Activated naive CD8-positive, alpha-beta T cell treated with anti-CD3 and anti-CD28 coated beads for 36 hours (primary cell): ENCODE measurements at places on chromosomes 1 and 21.

DNA sequence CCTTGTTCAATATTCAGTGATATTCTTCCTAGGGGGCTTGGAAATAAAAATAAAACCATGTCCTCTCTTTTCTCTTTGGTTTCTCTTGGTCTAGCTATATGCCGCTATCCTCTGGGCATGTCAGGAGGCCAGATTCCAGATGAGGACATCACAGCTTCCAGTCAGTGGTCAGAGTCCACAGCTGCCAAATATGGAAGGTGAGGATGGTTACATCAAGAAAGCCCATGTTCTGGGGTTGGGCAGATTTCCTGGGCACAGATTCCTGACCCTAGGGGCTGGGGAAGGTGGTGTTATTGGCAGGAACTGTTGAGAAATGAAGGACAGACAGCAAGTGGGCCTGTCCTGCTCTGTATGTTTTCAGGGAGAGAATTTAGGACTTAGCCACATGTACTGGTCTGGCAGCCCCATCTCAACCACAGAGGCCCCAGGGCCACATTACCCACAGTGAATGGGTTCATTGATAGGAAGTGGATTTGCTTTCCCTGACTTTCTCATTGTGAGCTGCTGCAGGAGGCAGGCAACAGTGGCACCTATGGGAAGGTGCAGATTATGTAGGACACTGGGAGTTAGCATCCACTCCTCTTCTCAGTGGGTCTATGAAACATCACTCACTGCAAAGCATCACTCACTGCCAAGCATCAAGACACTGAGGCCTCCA, 37.4 kb upstream of the HSD17B7 start:
- H3K27me3 ChIP-seq = no peaks in the 10 kb centered on the region
- H3K27ac ChIP-seq = no peak overlapping the region
- no peaks in the 10 kb centered on the region for H3K4me1 ChIP-seq

- H3K27ac ChIP-seq = peak overlapping the region; percentile 38
- no peak for DNase-seq
- H3K36me3 ChIP-seq = peaks cover 4% of the 10 kb centered on the region
- H3K4me1 ChIP-seq = peaks cover 47% of the 10 kb centered on the region
- H3K4me3 ChIP-seq = peak overlapping the region; percentile 2
- H3K27me3 ChIP-seq = peaks cover 20% of the 10 kb centered on the region
Measured at GRCh38 chr21:44352253-44352860, 1.1 kb upstream of the TRPM2 start.

DNA sequence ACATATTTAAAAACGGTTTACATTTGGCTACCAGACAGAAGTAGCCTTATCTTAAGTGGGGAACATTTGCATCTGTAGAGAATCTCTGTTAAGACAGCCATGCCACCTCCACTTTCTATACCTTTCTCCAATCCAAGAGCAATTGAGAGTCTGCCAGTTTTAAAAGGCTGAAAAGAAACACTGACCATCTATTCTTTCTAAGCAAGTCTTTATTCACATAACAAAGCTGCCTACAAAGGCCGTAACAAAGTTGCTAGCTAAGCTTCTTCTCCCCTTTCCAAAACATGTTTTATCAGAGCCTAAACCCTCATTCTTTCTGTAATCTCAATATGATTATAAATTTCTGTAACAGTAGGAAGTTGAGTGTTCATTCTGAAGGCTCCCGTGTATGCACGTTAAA, 1078.3 kb downstream of the NCAM2 start:
- no peak overlapping the region for H3K27ac ChIP-seq
- DNase-seq = no peak
- H3K4me1 ChIP-seq = no peaks in the 10 kb centered on the region
- no peaks in the 10 kb centered on the region for H3K27me3 ChIP-seq

DNA sequence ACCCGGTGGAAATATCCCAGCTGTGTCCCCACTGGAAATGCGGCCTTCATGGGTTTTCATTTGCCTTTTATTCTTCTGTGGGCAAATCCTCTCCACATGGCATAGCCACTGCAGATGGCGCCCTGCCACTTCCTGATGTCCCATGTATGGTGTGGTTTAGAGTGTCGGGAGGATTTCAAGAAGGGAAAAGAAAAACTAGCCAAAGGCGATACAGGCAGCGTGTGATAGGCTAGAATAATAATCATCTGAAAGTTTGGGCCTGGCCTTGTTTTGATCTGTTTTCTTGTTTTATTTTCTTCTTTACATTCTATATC, 123.6 kb downstream of the PEX14 start:
- H3K4me1 ChIP-seq = no peaks in the 10 kb centered on the region
- no peak overlapping the region for H3K4me3 ChIP-seq
- H3K36me3 ChIP-seq = no peaks in the 10 kb centered on the region
- no peaks in the 10 kb centered on the region for H3K27me3 ChIP-seq

- no peaks in the 10 kb centered on the region for H3K36me3 ChIP-seq
- H3K27me3 ChIP-seq = no peaks in the 10 kb centered on the region
- no peak overlapping the region for H3K4me3 ChIP-seq
- no peak overlapping the region for H3K27ac ChIP-seq
- no peak for DNase-seq
- H3K4me1 ChIP-seq = peaks cover 16% of the 10 kb centered on the region
Measured at GRCh38 chr1:58718435-58718834, 18.6 kb upstream of the MYSM1 start.

DNA sequence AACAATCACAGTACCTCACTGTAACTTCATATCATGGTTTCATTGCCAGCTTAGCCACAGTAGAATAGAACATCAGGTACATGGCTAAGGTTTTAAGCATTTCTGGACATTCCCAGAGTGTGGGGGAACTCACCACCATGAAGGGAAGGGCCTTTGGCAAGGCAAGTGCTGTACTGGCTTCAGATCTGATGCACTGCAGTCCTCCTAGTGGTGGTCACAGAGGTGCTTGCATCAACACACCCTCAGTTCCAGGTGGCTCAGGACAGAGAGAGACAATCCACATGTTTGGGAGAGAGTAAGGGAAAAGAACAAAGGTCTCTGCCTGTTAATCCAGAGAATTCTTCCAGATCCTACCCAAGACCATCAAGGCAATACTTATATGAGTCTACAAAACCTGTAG, 528.4 kb upstream of the RGS18 start:
- DNase-seq = no peak
- no peaks in the 10 kb centered on the region for H3K27me3 ChIP-seq
- H3K4me1 ChIP-seq = no peaks in the 10 kb centered on the region
- H3K36me3 ChIP-seq = no peaks in the 10 kb centered on the region

DNA sequence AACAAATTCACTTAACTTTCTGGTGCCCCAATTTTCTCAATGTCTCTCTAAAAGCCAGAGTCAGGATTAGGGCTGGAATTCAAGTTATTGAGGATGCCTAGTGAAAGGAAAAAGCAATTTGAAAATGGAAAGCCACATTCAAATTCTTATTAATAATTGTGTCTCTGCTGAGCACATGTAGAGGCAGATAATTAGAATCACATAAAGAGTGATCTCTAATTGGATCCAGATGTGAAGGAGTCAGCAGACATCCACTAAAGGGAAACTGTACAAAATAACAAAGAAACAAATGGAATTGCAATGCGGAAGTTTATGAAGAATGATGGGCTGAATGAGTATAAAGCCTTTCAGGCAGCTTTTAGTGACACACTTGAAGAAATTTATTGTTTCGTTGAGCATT, 482.6 kb downstream of the TTLL7 start:
- no peaks in the 10 kb centered on the region for H3K27me3 ChIP-seq
- H3K36me3 ChIP-seq = peaks cover 14% of the 10 kb centered on the region
- H3K4me3 ChIP-seq = no peak overlapping the region
- H3K27ac ChIP-seq = peak overlapping the region; percentile 88
- no peak for DNase-seq

GRCh38 chr1:160797861-160798273, 1.9 kb downstream of the LY9 start:
- peak; percentile 56 for DNase-seq
- peaks cover 25% of the 10 kb centered on the region for H3K36me3 ChIP-seq
- H3K4me1 ChIP-seq = peaks cover 64% of the 10 kb centered on the region
- no peaks in the 10 kb centered on the region for H3K27me3 ChIP-seq
- H3K4me3 ChIP-seq = peak overlapping the region; percentile 86

- no peak for DNase-seq
- H3K27ac ChIP-seq = no peak overlapping the region
- H3K4me3 ChIP-seq = no peak overlapping the region
- peaks cover 2% of the 10 kb centered on the region for H3K36me3 ChIP-seq
Measured at GRCh38 chr1:243435836-243436235, 180.0 kb downstream of the SDCCAG8 start.

GRCh38 chr1:167678422-167678821, 43.4 kb upstream of the MPZL1 start:
- H3K36me3 ChIP-seq = peaks cover 25% of the 10 kb centered on the region
- H3K27ac ChIP-seq = no peak overlapping the region
- H3K4me1 ChIP-seq = peaks cover 29% of the 10 kb centered on the region
- no peak for DNase-seq
- no peaks in the 10 kb centered on the region for H3K27me3 ChIP-seq
- H3K4me3 ChIP-seq = no peak overlapping the region

DNA sequence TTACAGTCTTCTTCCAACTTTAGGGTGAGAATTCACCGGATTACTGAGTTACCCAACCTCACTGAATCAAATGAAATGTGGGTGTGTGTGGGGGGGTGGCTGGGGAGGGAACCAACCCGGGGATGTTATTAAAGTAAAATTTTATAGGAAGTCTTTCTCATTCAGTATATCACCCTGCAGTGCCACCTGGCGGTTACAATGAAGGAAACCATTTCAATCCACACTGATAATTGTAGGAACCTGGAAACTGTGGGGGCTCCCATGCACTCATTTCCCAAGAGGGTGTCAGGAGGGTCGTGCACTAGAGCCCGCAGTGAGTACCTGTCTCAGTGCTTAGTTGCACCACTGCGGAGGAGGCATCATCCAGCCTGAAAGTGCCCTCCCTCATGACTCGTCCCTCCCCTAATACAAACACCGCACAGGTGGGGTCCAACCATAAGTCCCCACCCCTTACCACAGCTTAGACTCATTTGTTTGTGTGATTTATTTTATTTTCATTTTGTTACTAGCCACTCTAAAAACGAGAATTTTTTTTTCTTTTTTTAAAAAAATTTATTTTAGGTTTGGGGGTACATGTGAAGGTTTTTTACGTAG, 29.1 kb upstream of the IGSF5 start:
- H3K4me1 ChIP-seq = no peaks in the 10 kb centered on the region
- DNase-seq = peak; percentile 19
- H3K36me3 ChIP-seq = no peaks in the 10 kb centered on the region
- no peak overlapping the region for H3K27ac ChIP-seq
- peaks cover 15% of the 10 kb centered on the region for H3K27me3 ChIP-seq

DNA sequence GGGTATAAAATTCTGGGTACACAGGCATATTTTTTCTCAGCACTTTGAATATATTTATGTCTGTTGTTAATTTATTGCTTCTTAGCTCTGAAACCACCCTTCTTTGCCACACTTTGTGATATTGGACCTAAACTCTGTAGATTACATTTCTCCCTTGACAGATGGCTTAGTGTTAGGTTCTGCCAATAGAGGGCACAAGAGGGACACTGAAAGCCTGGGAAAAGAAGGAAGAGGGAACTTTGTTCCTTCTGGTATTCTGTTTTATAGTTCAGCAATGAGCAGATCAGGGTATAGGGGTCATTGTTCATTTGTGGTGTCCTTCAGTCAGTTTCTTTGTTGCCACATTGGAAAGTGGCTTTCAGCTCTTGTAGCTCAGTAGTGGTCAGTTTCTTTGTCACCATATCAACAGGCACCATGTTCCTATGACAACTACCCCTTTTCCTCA, 423.5 kb upstream of the PROX1 start:
- no peaks in the 10 kb centered on the region for H3K36me3 ChIP-seq
- H3K27ac ChIP-seq = no peak overlapping the region
- no peak for DNase-seq
- no peaks in the 10 kb centered on the region for H3K27me3 ChIP-seq
- H3K4me1 ChIP-seq = no peaks in the 10 kb centered on the region
- H3K4me3 ChIP-seq = no peak overlapping the region

DNA sequence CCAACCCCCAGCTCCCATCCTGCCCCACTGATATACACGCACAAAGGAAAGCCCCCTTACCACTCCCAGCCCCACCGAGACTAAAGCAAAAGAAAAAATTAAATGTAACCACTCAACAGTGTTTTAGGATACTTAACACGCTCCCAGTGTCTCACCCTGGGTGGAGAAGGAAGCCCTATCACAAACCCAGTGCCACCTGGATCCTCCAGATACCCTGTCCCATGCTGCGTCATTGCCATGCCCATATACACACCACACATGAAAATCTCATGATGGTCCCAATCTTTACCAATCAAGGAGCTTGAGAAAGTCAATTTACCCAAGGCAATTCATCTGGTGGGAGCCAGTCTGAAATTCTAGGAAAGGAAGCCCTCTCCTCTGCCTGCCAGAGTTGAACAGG, 11.2 kb downstream of the KIAA1614 start:
- H3K36me3 ChIP-seq = no peaks in the 10 kb centered on the region
- no peak overlapping the region for H3K27ac ChIP-seq
- H3K4me1 ChIP-seq = no peaks in the 10 kb centered on the region
- DNase-seq = no peak
- H3K4me3 ChIP-seq = no peak overlapping the region

DNA sequence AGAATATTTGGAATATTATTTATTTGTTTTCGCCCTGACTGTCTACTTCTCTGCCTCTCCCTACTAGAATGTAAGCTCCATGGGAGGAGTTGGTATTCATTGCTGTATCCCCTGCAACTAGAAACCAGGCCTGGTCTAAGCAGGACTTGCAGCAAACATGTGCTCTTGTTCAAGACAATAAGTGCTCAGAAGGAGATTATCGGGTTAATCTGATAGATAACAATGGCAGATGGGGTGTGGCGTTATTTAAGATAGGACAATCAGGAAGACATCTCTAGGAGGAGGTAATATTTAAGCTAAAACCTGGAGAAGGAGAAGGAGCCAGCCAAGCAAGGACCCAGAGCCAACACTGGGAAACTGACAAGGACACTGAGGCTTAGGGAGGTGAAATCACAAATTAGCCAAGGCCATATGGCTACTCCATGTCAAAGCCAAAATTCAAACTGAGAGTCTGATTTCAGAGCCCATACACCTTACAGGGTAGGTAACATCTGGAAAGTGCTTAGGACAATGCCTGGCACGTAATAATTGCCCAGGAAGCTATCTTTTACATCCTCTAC, 41.5 kb downstream of the STYXL2 start:
- peaks cover 3% of the 10 kb centered on the region for H3K27me3 ChIP-seq
- H3K27ac ChIP-seq = no peak overlapping the region
- no peaks in the 10 kb centered on the region for H3K36me3 ChIP-seq
- no peaks in the 10 kb centered on the region for H3K4me1 ChIP-seq
- H3K4me3 ChIP-seq = no peak overlapping the region
- DNase-seq = no peak
